Stimulated activated CD8-positive, alpha-beta memory T cell treated with anti-CD3 and anti-CD28 coated beads, Interleukin-4, amount 100 ng/mL, for 1 hour (primary cell): ENCODE measurements at places on chromosomes 7 and 10.

GRCh38 chr7:151515276-151515565, 4.5 kb downstream of the RHEB start:
- DNase-seq = no peak

- no peak for DNase-seq
These were observed 995.2 kb downstream of the ANKRD7 start for GRCh38 chr7:119219663-119220062.

GRCh38 chr7:148266795-148267194, 323.8 kb upstream of the C7orf33 start:
- DNase-seq = no peak

- DNase-seq = no peak
These were observed 405.6 kb downstream of the XPNPEP1 start for GRCh38 chr10:109517748-109518147.

- no peak for DNase-seq
These were observed 72.6 kb downstream of the PARD3 start for GRCh38 chr10:34742456-34742855.

GRCh38 chr7:2771274-2771731, 72.8 kb downstream of the GNA12 start:
- DNase-seq = no peak

GRCh38 chr7:94360926-94361325, 33.8 kb upstream of the COL1A2 start:
- no peak for DNase-seq

- DNase-seq = no peak
These were observed 90.2 kb upstream of the SMNDC1 start for GRCh38 chr10:110394898-110395297.

GRCh38 chr10:128541926-128542475, 415.8 kb upstream of the MKI67 start:
- no peak for DNase-seq
